ENCODE measurements at places on chromosomes 4 and X. TPM values are rescaled to one million over a fixed set of nuclear protein-coding genes. Genes with fewer than 3 reads are reported as not detected.

Gene COL4A6
- 21.6 TPM for total RNA-seq

Gene MAGEC1
- not detected for total RNA-seq

Gene MAGEA6
- total RNA-seq = not detected

Gene ARHGAP36
- 2.4 TPM for total RNA-seq

Gene IL2RG
- total RNA-seq = 1.3 TPM

Gene IL1RAPL1
- 9.1 TPM for total RNA-seq

Gene KIAA1210
- total RNA-seq = 0.33 TPM

Gene NXF2
- total RNA-seq = not detected

Gene UGT2B7
- 0.71 TPM for total RNA-seq

Gene CCNB3
- total RNA-seq = 10.1 TPM

Gene POU4F2
- 7.9 TPM for total RNA-seq

Gene MAGEC3
- total RNA-seq = not detected

Gene RBM41
- total RNA-seq = 34.6 TPM

Gene SSX1
- not detected for total RNA-seq

Gene FRG2
- total RNA-seq = not detected

Gene VCX3B
- not detected for total RNA-seq

Gene TMEM271
- 1.3 TPM for total RNA-seq

Gene FATE1
- not detected for total RNA-seq

Gene CMC4
- total RNA-seq = 11.6 TPM

Gene KCNE5
- total RNA-seq = 3.9 TPM

Gene RAB9B
- total RNA-seq = 18.5 TPM

Gene AFP
- total RNA-seq = not detected

Gene RP2
- 19.2 TPM for total RNA-seq

Gene CT45A1
- not detected for total RNA-seq

Gene FGF5
- total RNA-seq = 0.16 TPM

Gene VSIG4
- total RNA-seq = 10.9 TPM

Gene PLP1
- 123 TPM for total RNA-seq

Gene TDO2
- total RNA-seq = 0.82 TPM

Gene DCLK2
- total RNA-seq = 48.7 TPM

Gene NIPAL1
- total RNA-seq = 35.3 TPM

Gene ETDC
- total RNA-seq = not detected

Gene PAGE5
- not detected for total RNA-seq

Gene COX7B2
- total RNA-seq = not detected

Gene POF1B
- total RNA-seq = 2.1 TPM

Gene AIFM1
- 20.5 TPM for total RNA-seq

Gene LAP3
- 60.1 TPM for total RNA-seq

Gene RGN
- total RNA-seq = 11.4 TPM

Gene PPP4R3C
- not detected for total RNA-seq

Gene ART3
- 9.7 TPM for total RNA-seq

Gene LARP1B
- total RNA-seq = 44.8 TPM

Gene SUV39H1
- total RNA-seq = 4.3 TPM

Gene NAP1L5
- 24.5 TPM for total RNA-seq

Gene FHDC1
- total RNA-seq = 9.0 TPM

Gene PAGE1
- not detected for total RNA-seq

Gene TRPC5OS
- total RNA-seq = 0.22 TPM

Gene TMPRSS11A
- total RNA-seq = 0.33 TPM

Gene MAP7D2
- total RNA-seq = 3.0 TPM

Gene STS
- 7.8 TPM for total RNA-seq

Gene SOWAHB
- total RNA-seq = 1.3 TPM

Gene GSX2
- total RNA-seq = 3.9 TPM

Gene XAGE1A
- total RNA-seq = not detected

Gene RASGEF1B
- 140 TPM for total RNA-seq
